Transverse colon (tissue), 4 donors: ENCODE measurements at places on chromosomes 3 and 15.
A peak's percentile ranks its signal among the peaks of the same experiment; 100 is the strongest.

DNA sequence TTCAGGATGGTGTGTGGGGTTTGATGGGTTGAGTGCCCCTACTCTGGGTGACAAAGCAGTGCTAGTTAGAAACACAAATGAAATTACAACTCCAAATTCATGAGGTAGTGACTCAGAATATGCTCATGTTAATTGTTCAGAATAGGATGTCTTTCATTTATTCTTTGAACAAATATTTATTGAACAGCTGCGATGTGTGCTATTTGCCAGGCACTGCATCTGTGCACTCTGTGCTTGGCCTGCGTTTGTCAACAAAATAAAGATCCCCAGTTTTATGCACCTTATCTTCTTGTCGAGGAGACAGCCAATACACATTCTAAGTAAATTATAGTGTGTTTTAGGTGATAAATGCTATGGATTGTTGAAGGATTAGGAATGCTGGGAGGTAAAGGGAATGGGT lies 27.3 kb downstream of the MED12L start:
- H3K27me3 ChIP-seq: no peaks in the 10 kb centered on the region
- H3K4me3 ChIP-seq: no peak overlapping the region
- no peak for DNase-seq

- no peaks in the 10 kb centered on the region for H3K27me3 ChIP-seq
- H3K36me3 ChIP-seq: no peaks in the 10 kb centered on the region
- no peak overlapping the region for H3K27ac ChIP-seq
- H3K4me1 ChIP-seq: no peaks in the 10 kb centered on the region
- no peak overlapping the region for H3K4me3 ChIP-seq
Observed at GRCh38 chr3:149021830-149022229, 30.5 kb downstream of the GYG1 start.

- H3K36me3 ChIP-seq: no peaks in the 10 kb centered on the region
- peak overlapping the region; percentile 70 for H3K27ac ChIP-seq
- H3K27me3 ChIP-seq: no peaks in the 10 kb centered on the region
- peak; percentile 21 for DNase-seq
- peaks cover 6% of the 10 kb centered on the region for H3K4me1 ChIP-seq
- H3K4me3 ChIP-seq: peak overlapping the region; percentile 42
Observed at GRCh38 chr3:64642327-64643151, 45.3 kb downstream of the ADAMTS9 start.

GRCh38 chr3:72996121-72996472 lies 514 bp upstream of the PPP4R2 start:
- peak overlapping the region; percentile 97 for H3K27ac ChIP-seq
- H3K27me3 ChIP-seq: no peaks in the 10 kb centered on the region

DNA sequence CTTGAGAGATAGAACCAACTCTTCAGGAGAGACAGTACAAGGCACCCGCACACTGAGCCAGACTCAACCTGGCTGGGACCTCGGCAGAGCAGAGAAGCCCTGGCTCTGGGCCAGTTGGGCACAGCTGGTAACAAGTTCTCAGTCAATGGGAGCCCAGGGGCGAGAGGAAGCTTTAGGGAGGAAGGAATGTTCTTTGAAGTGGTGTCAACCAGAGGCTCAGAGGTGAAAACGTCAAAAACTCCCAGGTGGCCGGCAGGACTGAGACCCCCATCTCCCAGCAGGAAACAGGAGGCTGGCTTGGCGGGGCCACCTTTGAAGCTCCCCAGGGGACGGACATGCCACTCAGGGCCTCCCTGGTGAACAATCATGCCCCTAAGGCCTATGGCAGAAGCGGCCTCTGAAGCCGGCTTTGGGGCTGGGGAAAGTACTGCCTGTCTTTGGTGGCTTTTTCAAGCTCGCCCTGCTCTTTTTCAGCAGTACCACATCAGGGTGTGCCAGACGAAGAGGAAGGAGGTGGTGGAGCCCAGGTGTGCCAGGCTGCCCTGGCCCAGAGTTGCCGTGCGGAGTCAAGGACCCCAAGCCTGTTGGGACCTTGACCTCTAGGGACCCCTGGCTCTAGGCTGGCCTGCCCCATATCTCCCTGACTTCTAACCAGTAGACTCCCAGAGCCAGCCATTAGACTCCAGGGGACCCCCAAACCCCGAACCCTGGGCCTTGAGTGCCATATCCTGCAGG lies 16.7 kb upstream of the TBC1D21 start:
- DNase-seq: no peak
- peaks cover 15% of the 10 kb centered on the region for H3K27me3 ChIP-seq
- no peaks in the 10 kb centered on the region for H3K4me1 ChIP-seq
- no peak overlapping the region for H3K4me3 ChIP-seq

DNA sequence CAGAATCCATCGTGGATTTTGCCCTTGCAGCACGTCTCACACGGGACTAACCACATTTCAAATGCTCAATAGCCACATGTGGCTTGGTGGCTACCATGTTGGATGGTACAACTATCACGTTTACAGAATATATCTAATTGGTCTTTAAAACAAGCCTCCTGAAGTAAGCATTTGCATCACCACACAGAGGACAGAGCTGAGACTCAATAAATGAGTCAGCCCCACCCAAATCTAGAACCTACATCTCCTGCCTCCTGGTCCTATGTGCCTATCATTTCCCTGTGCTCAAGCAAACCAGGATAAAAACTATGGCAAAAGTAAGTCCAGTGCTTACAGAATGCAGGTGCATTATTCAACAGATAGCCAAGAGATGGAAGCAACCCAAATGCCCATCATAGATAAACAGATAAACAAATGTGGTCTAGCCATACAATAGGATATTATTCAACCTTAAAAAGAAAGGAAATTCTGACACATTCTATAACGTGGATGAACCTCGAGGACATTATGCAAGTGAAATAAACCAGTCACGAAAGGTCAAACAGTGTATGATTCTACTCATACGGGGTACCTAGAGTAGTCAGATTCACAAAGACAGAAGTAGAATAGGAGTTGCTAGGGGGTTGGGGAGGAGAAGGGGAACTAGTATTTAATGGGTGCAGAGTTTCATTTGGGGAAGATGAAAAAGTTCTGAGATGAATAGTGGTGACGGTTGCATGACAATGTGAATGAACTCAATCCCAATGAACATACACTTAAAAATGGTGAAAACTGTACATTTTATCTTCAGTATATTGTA lies 43.9 kb downstream of the SRGAP3 start:
- no peak overlapping the region for H3K4me3 ChIP-seq
- no peak for DNase-seq
- H3K27ac ChIP-seq: no peak overlapping the region
- no peaks in the 10 kb centered on the region for H3K27me3 ChIP-seq

DNA sequence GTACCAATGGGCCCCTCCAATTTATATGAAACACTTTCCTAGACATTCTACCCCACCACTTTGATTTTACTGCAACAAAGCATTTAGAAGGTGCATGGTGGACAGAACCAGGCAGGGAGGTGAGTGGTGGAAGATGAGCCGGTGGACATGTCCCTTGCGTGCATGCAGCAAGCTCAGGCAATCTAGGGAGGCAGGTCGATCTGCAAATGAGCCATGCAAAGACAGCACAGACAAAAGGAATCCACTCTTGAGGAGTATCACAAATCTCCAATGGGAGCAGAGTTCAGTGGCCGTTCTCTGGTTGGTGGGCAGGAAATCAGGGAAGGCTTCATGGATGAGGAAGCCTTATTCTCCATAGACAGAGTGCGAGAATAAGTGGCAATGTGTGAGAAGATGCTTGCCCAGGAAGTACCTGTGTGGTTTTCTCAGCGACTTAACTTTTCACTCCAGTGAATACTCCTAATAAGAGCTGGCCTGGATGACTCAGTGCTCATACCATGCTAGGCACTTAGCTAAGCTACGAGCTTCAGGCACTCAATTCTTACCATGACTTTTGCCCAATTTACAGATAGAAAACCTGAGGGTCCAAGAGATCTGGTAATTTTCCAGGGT lies 152.5 kb downstream of the FOXP1 start:
- DNase-seq: no peak
- H3K36me3 ChIP-seq: no peaks in the 10 kb centered on the region
- H3K4me3 ChIP-seq: no peak overlapping the region
- peaks cover 22% of the 10 kb centered on the region for H3K4me1 ChIP-seq
- no peak overlapping the region for H3K27ac ChIP-seq

- no peak overlapping the region for H3K27ac ChIP-seq
- DNase-seq: no peak
- no peaks in the 10 kb centered on the region for H3K36me3 ChIP-seq
Observed at GRCh38 chr3:48345946-48346572, 12.6 kb upstream of the SPINK8 start.

GRCh38 chr3:32699429-32699828 lies 14.4 kb downstream of the CNOT10 start:
- H3K36me3 ChIP-seq: no peaks in the 10 kb centered on the region
- H3K27ac ChIP-seq: no peak overlapping the region
- no peaks in the 10 kb centered on the region for H3K27me3 ChIP-seq
- no peak overlapping the region for H3K4me3 ChIP-seq
- no peak for DNase-seq

DNA sequence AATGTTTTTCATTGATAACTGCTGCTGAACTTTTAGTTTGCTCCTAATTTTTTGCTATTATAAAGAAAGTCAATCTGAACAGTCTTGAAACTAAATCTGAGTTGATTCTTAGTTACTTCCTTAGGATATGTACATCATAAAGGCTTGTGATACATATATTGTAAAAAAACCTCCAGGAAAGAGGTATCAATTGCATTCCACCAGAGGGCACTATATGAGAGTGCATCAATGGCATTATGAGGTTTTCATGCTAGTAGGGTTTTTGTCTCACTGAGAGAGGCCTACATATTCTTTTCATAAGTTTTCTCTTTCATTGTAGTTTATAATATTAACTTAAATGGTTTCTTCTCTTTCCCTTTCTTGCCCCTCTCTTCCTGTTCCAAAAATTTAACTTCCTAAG lies 46.9 kb downstream of the PIK3R4 start:
- H3K4me3 ChIP-seq: no peak overlapping the region
- H3K36me3 ChIP-seq: no peaks in the 10 kb centered on the region

- no peak overlapping the region for H3K4me3 ChIP-seq
- H3K27ac ChIP-seq: no peak overlapping the region
- no peak for DNase-seq
- H3K36me3 ChIP-seq: no peaks in the 10 kb centered on the region
- no peaks in the 10 kb centered on the region for H3K27me3 ChIP-seq
Observed at GRCh38 chr3:138066383-138066782, 49.0 kb downstream of the DZIP1L start.

DNA sequence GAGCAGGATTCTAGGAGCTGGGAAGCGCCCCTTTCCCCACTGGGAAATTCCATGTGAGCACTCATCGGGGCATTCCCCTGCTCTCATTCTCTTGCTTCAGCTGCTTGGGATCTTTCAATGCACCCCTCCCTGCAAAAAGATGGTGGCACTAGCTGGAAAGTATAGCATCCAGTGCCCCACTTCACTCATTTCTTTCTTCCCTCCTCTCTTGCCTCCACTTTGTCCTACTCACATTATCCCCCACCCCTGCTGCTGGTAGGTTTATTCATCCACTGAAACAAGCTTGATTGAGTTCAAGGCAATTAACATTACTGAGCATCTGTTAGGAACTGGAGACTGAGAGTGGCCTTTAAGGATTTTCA lies 84.8 kb upstream of the LIMD1 start:
- no peaks in the 10 kb centered on the region for H3K36me3 ChIP-seq
- H3K27me3 ChIP-seq: no peaks in the 10 kb centered on the region

GRCh38 chr15:41494190-41494921 lies 682 bp downstream of the ITPKA start:
- peaks cover 21% of the 10 kb centered on the region for H3K27me3 ChIP-seq
- H3K36me3 ChIP-seq: no peaks in the 10 kb centered on the region
- H3K4me1 ChIP-seq: peaks cover 33% of the 10 kb centered on the region

DNA sequence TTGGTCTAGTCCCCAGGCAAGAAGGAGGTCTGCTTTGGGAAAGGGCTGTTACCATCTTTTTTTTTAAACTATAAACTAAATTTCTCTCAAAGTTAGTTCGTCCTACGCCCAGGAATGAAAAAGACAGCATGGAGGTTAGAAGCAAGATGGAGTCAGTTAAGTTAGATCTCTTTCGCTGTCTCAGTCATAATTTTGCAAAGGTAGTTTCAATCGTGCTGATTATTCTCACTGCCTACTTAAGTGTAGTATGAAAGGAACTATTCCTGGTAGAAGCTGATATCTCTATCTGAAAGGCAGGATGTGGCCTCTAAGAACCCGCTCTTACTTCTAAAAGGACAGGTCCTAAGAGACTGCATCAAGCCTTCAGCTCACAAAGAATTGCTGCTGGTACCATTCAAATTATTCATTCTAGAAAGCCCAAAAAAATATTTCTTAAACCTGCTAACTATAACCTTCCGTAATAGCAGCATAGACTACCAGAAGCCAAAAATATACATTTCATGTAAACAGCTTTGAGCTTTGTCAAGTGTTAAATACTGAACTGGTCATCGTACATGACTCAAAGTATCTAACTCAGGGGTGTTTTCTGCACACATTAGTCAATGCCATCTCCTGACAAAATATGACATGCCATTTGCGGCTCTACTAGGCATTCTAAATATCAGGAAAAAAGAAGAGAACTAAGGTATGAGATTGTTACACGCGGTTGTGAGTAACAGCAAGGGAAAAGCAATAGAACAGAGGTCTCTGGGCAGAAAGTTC lies 96.0 kb upstream of the CCDC80 start:
- no peak for DNase-seq
- H3K27ac ChIP-seq: no peak overlapping the region
- H3K4me3 ChIP-seq: no peak overlapping the region
- H3K36me3 ChIP-seq: no peaks in the 10 kb centered on the region
- no peaks in the 10 kb centered on the region for H3K27me3 ChIP-seq

- H3K4me1 ChIP-seq: no peaks in the 10 kb centered on the region
- no peak overlapping the region for H3K27ac ChIP-seq
- peaks cover 6% of the 10 kb centered on the region for H3K27me3 ChIP-seq
- H3K36me3 ChIP-seq: no peaks in the 10 kb centered on the region
Observed at GRCh38 chr3:33737146-33737545, 19.1 kb upstream of the CLASP2 start.

- H3K27ac ChIP-seq: no peak overlapping the region
- no peak overlapping the region for H3K4me3 ChIP-seq
- no peak for DNase-seq
- no peaks in the 10 kb centered on the region for H3K36me3 ChIP-seq
- H3K27me3 ChIP-seq: no peaks in the 10 kb centered on the region
- no peaks in the 10 kb centered on the region for H3K4me1 ChIP-seq
Observed at GRCh38 chr3:155339052-155339451, 45.6 kb upstream of the STRIT1 start.

- H3K4me1 ChIP-seq: no peaks in the 10 kb centered on the region
- H3K4me3 ChIP-seq: no peak overlapping the region
- no peak overlapping the region for H3K27ac ChIP-seq
- H3K36me3 ChIP-seq: no peaks in the 10 kb centered on the region
- no peak for DNase-seq
- H3K27me3 ChIP-seq: no peaks in the 10 kb centered on the region
Observed at GRCh38 chr3:187906920-187907319, 161.7 kb upstream of the BCL6 start.

GRCh38 chr3:48518069-48518468 lies 14.1 kb upstream of the SHISA5 start:
- H3K27me3 ChIP-seq: no peaks in the 10 kb centered on the region
- H3K36me3 ChIP-seq: no peaks in the 10 kb centered on the region
- H3K4me3 ChIP-seq: no peak overlapping the region
- H3K27ac ChIP-seq: no peak overlapping the region
- DNase-seq: no peak
